GM03348 (cell line): ENCODE measurements at places on chromosomes 13 and 19.

- no peak for DNase-seq
These were observed 30.7 kb downstream of the MIPEP start for GRCh38 chr13:23858546-23858945.

DNA sequence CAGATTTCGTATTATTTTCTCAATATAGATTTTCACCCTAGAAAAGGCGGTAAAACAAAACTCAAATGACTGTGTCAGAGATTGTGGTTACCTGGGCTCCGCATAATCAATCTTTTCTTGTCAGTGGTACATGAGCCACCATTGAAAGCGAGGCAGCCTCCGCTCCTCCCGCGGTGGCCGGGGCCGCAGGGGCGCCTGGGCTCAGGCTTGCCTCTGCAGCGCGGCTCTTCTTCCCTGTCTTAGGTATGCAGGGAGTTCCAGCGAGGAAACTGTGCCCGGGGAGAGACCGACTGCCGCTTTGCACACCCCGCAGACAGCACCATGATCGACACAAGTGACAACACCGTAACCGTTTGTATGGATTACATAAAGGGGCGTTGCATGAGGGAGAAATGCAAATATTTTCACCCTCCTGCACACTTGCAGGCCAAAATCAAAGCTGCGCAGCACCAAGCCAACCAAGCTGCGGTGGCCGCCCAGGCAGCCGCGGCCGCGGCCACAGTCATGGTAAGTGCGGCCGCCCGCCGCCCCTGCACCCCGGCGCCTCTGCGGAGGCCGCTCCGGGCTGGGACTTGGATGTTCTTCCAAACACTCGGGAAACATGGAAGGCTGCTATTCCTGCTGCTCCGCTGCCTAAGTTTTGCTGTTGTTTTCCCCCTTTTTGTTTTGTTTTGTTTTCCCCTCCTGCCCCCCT, 87.3 kb upstream of the RAP2A start:
- no peak for DNase-seq

- no peak for DNase-seq
These were observed 3.6 kb downstream of the ZNF507 start for GRCh38 chr19:32349051-32349450.

- DNase-seq = no peak
These were observed 368.0 kb upstream of the SGCG start for GRCh38 chr13:22812793-22813192.

GRCh38 chr13:24644036-24644435, 36.2 kb upstream of the ATP12A start:
- DNase-seq = no peak

DNA sequence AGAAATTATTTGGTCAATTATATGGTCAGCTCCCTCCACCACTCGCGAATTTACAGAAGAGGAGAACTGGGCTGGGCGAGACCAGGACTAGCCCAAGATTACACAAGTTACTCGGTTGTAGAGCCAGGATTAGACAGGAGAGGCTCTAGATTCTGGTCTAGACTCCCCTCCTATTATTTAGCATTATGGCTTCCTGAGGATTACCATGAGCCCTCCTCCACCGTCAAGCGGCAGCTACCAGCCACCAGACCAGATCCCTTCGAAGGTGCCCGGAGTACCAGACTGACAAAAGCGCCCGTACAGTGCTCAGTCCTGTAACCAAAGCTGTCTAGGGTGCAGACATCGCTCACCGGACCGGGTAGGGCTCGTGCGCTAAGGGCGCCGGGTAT, 497 bp upstream of the MLNR start:
- peak; percentile 18 for DNase-seq

DNA sequence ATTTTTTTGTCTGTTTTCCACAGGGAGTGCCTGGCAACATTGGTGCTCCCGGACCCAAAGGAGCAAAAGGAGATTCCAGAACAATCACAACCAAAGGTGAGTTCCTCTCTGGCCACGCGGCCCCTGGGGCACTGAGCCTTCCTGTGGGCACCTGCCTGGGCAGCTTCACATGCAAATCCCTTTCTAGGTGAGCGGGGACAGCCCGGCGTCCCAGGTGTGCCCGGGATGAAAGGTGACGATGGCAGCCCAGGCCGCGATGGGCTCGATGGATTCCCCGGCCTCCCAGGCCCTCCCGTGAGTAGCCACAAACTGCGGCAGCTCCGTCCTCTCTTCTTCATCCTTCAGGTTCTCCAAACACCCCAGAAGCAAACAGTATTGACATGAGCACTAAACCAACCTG, 99.4 kb downstream of the RAB20 start:
- no peak for DNase-seq

- no peak for DNase-seq
These were observed 2.0 kb upstream of the VPS36 start for GRCh38 chr13:52452470-52452869.

GRCh38 chr13:37981932-37982331, 112.4 kb upstream of the TRPC4 start:
- DNase-seq = no peak

DNA sequence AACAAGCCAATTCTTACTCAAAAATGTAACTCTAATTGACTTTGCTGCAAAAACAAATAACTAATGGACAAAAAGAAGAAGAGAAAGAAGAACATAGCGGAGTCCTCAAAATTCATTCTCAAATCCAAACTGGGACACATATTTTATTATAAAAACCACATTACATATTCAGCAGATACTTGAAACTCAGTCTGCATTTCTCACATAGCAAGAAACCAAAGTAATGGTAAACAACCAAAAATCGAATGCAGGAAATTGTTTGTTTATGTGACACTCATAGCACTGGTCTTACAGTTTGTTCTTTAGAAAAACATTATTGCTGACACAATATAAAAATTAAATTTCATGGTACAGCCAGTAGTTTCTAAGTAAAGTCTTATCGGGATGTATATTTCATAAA, 789.8 kb downstream of the SLITRK6 start:
- DNase-seq = no peak

DNA sequence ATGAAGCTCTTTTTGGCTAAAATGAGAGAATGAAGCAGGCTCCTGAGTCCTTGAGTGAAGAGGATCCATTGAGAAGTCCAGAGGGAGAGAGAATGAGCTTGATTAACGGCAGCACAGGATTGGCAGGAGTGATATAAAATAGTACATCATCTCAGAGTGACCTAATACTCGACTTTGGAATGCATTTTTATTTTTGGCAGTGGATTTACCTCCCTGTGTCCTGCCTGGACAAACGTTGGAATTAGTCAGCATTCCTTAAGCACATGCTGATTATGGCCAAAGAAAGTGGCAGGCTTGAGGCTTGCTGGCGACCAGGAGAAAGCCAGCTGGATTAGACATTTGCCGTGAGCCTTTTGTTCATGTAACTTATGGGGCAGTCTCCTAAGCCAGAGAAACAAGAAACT, 22.9 kb downstream of the LRCH1 start:
- DNase-seq = peak; percentile 78

GRCh38 chr19:37217480-37217774, 587 bp upstream of the ZNF383 start:
- DNase-seq = no peak
